Activated CD4-positive, alpha-beta T cell treated with anti-CD3 and anti-CD28 coated beads, Interleukin-2, amount 50 U/mL, for 4 hours (primary cell): ENCODE measurements at places on chromosomes 13 and 19.

GRCh38 chr13:67299072-67299635, 69.0 kb upstream of the PCDH9 start:
- no peak for DNase-seq

GRCh38 chr19:18995804-18996241, 37.5 kb downstream of the SUGP2 start:
- no peak for DNase-seq

DNA sequence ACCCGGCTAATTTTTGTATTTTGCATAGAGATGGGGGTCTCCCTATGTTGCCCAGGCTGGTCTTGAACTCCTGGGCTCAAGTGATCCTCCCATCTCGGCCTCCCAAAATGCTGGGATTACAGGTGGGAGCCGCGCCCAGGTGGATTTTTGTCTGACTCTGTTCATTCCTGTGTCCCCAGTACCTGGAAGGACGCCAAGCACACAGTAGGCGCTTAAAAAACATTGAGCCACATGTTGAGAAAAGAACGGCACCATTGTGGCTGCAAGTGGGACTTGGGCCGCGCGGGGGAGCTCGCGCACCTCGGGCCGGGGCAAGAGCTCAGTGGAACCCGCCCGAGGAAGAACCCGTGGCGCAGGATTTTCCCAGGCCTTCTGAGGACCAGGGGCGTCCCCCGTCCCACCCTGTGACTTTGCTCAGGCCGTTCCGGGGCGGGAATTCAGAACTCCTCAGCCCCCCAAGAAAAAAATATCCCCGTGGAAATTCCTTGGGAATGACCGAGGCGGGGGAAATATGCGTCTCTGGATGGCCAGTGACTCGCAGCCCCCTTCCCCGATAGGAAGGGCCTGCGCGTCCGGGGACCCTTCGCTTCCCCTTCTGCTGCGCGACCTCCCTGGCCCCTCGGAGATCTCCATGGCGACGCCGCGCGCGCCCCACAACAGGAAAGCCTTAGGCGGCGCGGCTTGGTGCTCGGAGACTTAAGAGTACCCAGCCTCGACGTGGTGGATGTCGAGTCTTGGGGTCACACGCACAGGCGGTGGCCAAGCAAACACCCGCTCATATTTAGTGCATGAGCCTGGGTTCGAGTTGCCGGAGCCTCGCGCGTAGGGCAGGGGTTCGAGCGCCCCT, 1.4 kb upstream of the ICAM1 start:
- DNase-seq: peak; percentile 88

GRCh38 chr13:25766991-25767390, 284.8 kb downstream of the SHISA2 start:
- no peak for DNase-seq

- no peak for DNase-seq
Observed at GRCh38 chr13:54449922-54450321, 1421.3 kb downstream of the OLFM4 start.

DNA sequence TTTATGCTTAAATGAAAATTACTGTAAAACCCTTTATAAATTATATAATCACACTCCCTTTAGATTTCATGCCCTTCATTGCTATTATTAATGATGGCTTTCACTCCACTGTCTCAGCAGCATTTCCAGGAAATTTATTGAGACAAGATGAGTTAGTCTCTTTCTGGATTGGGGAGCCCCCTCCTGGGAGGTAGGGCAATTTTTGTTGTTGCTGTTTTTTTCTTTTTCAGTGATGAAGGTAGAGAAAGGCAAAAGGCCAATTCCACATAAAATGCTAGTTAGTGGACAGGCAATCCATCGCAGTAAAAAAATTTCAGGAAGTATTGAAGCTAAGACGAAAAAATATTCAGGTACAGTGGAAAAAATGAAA, 80.2 kb downstream of the TEX26 start:
- DNase-seq: no peak

- no peak for DNase-seq
Observed at GRCh38 chr13:45604892-45605291, 10.6 kb downstream of the ERICH6B start.

GRCh38 chr13:91193358-91193757, 154.1 kb upstream of the MIR17HG start:
- no peak for DNase-seq

GRCh38 chr13:26946684-26947343, 186.2 kb upstream of the GPR12 start:
- no peak for DNase-seq

DNA sequence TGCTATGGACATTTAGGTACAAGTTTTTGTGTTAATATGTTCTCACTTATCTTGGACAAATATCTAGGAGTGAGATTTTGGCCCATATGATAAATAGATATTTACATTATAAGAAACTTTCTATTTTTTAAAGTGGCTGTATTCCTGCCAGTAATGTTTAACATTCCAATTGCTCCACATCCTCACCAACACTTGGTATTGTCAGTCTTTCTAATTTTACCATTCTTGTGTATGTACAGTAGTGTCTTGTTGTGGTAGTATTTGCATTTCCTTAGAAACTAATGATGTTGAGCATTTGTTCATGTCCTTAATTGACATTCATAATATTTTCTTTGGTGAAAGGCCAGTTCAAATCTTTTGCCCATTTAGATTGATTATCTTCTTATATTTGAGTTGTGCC, 171.4 kb upstream of the TSHZ3 start:
- DNase-seq: no peak

GRCh38 chr19:30288911-30289310, 83.3 kb upstream of the ZNF536 start:
- DNase-seq: no peak

- no peak for DNase-seq
Observed at GRCh38 chr19:14511229-14511593, 7.0 kb downstream of the DNAJB1 start.

DNA sequence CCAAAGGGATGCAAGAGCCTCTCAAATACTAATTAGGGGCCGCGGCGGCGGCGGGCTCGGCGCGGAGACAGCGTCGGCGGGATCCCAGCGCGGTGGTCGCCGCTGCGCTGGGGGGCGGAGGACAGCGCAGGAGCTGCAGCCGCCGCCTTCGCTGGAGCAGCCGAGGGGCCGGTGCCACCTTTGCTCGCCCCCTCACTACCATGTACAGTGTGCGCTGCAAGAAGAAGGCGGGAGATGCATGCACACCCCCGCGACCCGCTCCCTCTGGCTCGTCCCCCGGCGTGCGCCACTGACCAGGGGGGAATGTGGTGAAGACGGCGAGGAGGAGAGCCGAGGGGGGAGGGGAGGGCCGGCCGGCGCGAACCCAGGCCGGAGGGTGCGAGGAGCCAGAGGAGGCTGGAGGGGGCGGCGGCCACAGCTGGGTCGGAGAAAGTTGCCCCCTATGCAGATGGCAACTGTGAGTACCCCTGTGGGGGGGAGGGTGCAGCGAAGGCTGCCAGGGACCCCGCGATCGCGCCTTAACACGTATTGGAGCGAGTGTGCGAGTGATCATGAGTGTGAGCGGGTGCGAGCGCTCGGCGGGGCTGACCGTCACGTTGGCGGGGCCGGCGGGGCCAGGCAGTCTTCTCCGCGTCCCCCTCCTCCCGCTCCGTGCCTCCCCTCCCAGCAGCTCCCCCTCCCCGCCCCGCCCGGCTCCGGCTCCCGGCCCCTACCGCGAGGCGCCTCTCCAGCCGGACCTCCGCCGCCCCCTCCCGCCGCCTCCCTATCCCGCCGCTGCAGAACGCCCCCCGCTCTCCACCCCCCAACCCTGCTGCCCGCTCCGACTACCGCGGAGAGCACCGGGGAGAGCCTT, 808 bp downstream of the SLITRK5 start:
- no peak for DNase-seq

GRCh38 chr19:22286151-22286810, at the start of gene ZNF729:
Gene ZNF729 (plus strand): TSS chr19:22286441. CDS start chr19:22286526, 85 bp downstream.
- DNase-seq: no peak

DNA sequence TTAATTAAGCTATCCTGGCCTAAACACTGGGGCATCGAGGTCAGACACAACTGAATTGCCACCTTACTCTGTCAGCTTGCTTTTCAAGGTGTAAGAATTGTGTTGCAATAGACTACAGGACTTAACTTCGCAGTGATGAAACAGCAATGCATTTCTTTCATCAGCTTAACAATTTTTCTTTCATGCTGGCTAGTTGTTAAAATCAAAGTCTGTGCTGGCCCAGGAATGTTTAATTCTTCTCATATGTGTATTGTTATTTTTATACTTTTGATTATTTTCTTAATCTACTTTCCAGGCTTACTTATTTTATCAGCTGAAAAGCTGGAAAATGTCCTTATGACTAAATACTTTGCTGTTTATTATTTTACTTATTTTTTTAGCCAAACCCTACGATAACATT, 79.7 kb downstream of the EFNB2 start:
- no peak for DNase-seq

DNA sequence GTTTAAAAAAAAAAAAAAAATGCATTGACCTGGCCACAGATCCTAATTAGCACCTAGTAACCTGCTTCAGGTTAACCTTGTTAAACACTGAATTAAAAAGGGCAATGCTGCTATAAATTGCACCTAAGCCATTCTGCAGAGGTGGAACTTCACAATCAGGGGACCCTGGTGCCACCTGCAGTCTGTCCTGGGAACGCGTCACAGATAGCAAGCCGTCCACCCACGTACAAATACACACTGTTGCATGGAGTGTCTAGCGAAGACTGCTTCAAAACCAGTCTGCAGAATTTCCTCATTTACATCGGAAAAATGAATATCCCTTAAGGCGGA, 169.3 kb downstream of the COL4A1 start:
- peak; percentile 16 for DNase-seq

GRCh38 chr19:6679139-6679538, 9.2 kb upstream of the TNFSF14 start:
- DNase-seq: no peak

DNA sequence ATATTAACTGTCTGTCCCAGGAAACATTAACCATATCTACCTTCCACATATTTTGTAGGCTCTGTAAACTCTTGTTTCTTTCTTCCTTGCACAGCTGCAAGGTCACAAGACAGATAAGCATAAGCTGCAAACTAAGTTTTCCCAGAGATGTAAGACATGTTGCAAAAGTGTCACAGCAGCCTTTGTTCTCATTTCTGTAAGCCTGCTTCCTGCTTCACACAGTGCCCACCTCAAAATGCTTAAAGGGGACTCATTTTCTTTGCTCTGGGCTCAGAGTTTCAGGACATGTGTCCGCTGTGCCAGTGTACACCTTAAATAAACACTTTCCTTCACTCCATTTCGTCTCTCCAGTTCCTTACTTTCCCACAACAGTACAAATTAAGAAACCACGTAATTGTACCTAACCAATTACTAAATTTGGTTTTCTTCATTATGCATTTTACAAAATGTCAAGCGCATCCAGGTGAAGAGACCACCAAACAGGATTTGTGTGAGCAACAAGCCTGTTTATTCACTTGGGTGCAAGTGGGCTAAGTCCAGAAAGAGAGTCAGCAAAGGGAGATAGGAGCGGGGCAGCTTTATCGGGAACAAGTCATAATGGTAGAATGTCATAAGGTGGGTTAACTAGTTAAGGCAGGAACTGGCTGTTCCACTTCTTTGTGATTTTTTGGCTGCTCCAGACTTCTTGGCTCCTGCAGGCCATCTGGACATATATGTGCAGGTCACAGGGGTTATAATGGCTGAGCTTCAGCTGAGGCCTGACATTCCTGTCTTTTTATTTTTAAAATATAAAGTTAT, 12.7 kb upstream of the ZNF431 start:
- no peak for DNase-seq

DNA sequence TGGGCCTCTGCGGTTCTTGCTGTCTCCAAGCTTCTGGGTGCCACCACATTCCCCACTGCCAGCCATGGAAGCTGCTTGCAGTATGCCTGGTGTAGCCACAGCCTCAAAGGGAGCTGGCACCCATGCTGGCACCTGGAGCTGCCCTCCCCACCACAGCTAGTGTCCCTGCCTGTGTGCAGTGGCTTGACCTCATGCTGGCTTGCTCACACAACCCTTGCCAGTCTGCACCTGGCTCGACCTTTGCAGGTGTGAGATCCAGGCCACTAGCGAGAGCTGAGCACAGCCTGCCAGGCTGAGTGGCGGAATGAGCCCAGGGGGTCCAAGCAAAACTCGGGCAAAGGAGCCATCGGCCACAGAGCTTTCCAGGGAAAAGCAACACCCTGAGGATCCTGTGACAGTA, 236.7 kb upstream of the CSNK1A1L start:
- DNase-seq: no peak

DNA sequence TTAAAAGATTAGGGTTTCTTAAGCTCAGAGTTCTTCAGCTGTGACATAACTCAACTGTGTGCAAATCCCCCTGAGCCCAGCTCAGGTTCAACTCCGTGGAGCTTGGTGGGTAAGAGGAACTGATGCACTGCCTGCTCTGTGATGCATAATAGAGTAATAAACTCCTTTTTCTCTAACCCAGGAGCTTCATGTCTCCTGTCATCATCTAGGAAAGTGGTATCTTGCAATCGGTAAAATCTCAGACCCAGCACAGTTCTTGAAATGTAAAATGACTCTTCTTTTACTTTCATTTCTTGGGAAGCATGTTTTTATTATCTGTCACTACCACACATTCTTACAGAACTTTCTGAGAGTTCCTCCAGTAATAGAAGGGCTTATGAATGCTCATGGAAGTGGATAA, 123.8 kb upstream of the PCDH9 start:
- DNase-seq: no peak

- no peak for DNase-seq
Observed at GRCh38 chr19:14096272-14096992, 5.9 kb upstream of the SAMD1 start.

DNA sequence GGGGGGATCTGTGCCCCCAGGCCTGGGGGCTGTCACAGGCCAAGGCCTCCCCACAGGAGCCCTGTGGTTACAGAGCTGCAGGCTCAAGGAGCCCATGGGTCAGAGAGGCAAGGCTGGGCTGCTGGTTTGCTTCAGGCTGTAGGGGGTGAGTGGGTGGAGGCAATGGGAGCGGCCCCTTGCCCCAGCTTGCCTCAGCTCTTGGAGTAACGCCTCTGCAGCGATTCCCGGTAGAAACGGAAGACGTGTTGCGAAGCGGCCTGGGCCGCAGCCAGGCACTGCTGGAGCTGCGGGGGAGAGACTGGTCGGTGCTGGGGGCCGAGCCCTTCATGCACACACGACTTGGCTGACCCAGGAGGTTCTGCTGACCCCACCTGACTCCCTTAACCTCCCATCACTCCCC, 10.1 kb downstream of the TMEM91 start:
- no peak for DNase-seq

GRCh38 chr13:23630349-23631093, 60.3 kb downstream of the TNFRSF19 start:
- DNase-seq: no peak

- DNase-seq: no peak
Observed at GRCh38 chr19:38400361-38400760, 2.5 kb upstream of the FAM98C start.

DNA sequence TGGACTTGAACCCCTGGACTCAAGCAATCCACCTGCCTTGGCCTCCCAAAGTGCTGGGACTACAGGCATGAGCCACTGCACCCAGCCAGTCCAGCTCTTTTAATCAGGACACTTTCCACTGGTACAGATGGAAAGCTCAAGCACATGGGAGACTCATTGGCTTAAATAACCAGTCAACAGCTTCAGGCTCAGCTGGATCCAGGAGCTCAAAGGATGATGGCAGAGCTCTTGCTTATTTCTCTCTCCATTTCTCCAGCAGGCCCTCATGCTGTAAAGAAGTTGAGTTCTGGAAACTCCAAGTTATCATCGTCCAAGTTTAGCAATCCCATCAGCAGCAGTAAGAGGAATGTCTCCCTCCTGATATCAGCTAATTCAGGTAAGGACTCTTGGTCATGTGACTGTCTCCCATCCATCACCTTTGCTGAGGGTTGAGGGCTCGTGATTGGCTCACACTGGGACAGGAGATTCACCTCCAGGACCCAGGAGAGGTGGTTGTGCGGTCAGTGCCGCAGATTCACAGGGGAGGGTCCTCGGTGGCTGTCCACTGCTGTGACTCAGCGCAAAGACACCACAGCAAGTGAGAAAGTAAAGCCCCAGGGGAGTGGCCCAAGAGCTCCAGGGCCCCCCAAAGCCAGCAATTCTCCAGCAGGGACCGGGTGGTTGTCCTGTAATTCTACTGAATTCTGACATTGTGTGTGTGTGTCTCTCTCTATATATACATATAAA, 5.1 kb downstream of the CCL25 start:
- no peak for DNase-seq
